RPMI7951 (cell line): ENCODE measurements at places on chromosomes 11 and 22. TPM values are rescaled to one million over a fixed set of nuclear protein-coding genes. Genes with fewer than 3 reads are reported as not detected.

Gene CD59
- 118 TPM in 2 replicates for total RNA-seq

Gene UBXN1
- total RNA-seq, result 107 and 128 TPM in 2 replicates

Gene SPTBN2
- total RNA-seq, result under 0.01 and 0.68 TPM in 2 replicates

Gene SMIM38
- not detected in 2 replicates for total RNA-seq

Gene PYGM
- not detected in 2 replicates for total RNA-seq

Gene KIAA1671
- 7.7 and 8.7 TPM in 2 replicates for total RNA-seq

Gene DKK3
- total RNA-seq, result 271 and 303 TPM in 2 replicates

Gene CABP4
- not detected in 2 replicates for total RNA-seq

Gene KLHL35
- 1.6 and 1.8 TPM in 2 replicates for total RNA-seq

Gene IMMP1L
- 98.1 and 130 TPM in 2 replicates for total RNA-seq

Gene HTR3A
- not detected in 2 replicates for total RNA-seq

Gene C11orf91
- not detected in 2 replicates for total RNA-seq

Gene ARRB1
- 15.3 and 17.7 TPM in 2 replicates for total RNA-seq

Gene TRIOBP
- 68.2 and 102 TPM in 2 replicates for total RNA-seq

Gene MS4A2
- not detected in 2 replicates for total RNA-seq

Gene C22orf23
- 0.12 and 0.29 TPM in 2 replicates for total RNA-seq

Gene SLC16A8
- not detected in 2 replicates for total RNA-seq

Gene ROM1
- 2.5 and 3.6 TPM in 2 replicates for total RNA-seq

Gene HDAC10
- total RNA-seq, result 4.2 and 5.0 TPM in 2 replicates

Gene LRRC74B
- total RNA-seq, result under 0.01 TPM in 1 of 2 replicates, not detected in the other

Gene FLRT1
- under 0.01 TPM in 2 replicates for total RNA-seq

Gene VWCE
- under 0.01 TPM in 1 of 2 replicates, not detected in the other for total RNA-seq

Gene SMC1B
- 0.12 and 0.59 TPM in 2 replicates for total RNA-seq

Gene PTPN5
- not detected in 2 replicates for total RNA-seq

Gene SCGB1A1
- not detected in 2 replicates for total RNA-seq
